ENCODE measurements at places on chromosomes 16 and 17.
A peak's percentile ranks its signal among the peaks of the same experiment; 100 is the strongest.

DNA sequence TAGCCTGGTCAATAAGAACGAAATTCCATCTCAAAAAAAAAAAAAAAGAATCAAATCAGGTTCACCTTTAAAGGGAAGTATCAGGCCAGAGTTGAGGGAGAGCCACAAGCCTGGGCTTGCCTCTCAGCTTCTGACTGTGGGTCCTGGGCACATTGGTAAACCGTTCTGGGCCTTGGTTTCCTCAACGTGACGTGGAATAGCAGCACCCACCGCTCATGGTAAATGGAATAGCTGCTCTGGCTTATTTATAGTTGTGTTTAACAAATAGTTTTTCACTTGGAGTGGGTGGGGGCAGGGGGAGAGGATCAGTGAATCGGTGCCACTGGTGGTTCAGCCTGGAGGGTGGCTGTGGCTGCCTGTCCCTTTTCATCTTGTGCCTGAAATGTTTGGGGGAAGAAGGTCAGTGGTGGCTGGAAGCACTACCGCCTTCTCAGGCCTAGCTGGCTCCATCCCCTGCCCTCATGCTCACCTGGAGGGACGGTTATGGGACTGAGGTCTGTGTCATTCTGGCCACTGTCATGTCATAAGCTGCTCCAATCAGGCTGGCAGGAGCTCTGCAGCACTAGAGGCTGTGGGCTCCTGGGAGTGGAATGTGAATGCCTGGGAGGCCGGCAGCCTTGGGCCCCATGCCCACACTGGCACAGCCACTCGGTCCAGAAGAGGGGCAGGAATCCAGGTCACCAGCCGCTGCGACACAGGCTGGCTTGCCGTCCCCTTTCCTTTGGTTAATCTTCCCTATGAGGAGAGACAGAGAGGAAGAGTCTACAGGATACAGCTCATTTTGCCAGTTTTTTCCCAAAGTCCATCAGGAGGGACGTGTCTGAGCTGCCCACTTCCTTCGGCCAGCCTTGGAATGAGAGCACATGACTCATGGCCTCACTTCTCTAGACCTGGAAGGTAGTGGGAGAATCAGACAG lies 27.0 kb downstream of the CCR7 start:
- no peak for DNase-seq

- DNase-seq, result no peak
Observed at GRCh38 chr17:20141198-20141972, 132.2 kb downstream of the SPECC1 start.

DNA sequence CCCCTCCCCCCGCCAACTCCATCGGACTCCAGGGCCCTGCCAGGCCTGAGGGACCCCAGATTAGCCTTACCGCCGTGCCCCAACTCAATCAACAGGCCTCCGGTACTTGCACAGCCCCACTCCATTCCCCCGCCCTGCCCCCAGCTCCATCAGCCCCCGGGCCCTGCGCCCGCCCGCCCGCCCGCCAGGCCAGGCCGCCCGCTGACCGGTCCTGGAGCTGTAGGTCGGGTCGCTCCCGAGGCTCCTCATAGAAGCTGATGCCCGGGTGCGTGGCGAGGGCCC lies 308 bp downstream of the GTF3C1 start:
- DNase-seq, result no peak

DNA sequence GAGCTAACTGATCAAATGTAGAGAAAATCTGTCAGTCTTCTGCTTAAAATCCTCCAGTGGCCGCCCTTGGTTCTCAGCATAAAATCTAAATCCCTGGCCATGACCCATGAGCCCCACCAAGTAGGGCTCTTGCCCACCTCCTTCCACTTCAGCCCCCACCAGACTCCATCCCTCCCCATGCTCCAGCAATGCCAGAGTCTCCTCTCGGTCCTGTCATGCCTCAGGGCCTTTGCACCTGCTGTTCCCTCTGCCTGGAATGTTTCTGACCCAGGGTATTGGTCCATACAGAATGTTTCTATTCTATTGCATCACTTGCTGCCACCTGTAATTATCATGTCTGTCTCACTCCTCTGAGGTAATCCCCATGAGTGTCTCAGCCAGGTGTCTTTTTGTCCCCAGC lies 22.4 kb downstream of the FA2H start:
- DNase-seq, result no peak

- peak; percentile 55 for DNase-seq
Observed at GRCh38 chr17:61002316-61002736, 324.7 kb downstream of the BCAS3 start.

DNA sequence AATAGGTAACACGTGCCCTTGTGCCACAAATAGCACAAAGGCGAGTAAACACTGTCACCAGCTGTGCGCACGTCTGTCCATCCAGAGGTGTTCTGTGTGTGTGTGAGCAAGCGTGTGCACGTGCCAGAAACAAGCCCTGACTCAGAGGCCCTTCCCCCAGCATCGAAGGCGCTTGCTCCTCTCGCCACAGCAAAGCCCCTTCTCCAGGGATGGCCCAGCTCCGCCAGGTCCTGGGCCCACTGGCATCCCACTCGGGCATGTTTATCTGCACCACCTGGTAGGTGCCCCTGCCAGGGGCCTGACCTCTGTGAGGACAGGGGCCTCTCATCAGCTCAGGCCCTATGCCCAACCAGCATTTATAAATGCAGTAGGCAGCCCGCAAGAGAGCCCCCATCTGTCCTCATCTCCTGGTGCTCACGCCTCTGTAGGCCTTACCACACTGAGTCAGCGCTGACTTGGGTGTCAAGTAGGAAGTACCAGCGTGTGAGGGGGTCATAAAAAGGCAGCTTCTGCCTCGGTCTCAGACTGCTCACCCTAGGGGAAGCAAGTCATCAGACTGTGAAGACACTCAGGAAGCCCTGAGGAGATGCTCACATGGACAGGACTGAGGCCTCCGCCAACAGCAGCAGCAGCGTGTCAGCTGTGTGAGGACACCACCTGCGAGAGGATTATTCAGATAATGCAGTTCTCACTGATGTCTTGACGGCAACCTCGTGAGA lies 10.8 kb downstream of the TMEM235 start:
- peak; percentile 80 for DNase-seq

GRCh38 chr17:56441308-56441707 lies 152.2 kb upstream of the NOG start:
- no peak for DNase-seq

DNA sequence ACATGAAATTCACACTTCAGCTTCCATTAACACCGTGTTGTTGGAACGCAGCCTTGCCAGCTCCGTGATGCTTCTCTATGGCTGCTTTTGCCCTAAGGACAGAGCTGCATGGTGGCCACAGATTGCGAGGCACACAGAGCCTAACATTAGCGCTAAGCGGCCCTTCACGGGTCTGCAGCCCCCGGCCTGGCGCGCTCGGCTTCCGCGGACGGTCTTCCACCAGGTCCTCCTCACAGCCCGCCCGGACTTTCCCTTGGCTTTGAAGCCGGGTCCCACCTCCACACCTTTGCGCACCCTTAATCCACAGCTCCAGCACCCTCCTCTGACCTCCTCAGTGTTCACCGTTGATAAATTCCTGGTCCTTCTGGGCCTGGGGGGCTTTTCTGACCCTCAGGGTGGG lies 19.6 kb downstream of the SCGB1C2 start:
- no peak for DNase-seq

- DNase-seq, result no peak
Observed at GRCh38 chr17:49337884-49338283, 24.2 kb downstream of the ZNF652 start.

DNA sequence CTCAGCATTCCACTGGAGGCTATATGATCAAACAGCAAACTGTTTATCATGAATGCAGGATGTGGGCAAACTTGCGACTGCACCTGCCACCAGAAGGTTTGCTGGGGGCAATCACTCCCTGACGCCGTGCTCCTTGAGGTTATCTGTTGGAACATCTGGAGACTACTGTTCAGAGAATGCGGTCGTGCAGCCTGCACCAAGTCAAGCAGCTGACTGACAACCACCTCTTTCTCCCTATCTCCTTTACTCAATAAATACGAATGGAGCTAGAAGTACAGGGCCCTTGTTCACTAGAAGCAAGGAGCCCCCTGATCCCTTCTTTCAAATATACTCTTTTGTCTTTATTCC lies 2101.2 kb downstream of the TP53TG3F start:
- no peak for DNase-seq

GRCh38 chr17:30346221-30346795 lies 12.5 kb upstream of the TMIGD1 start:
- no peak for DNase-seq

DNA sequence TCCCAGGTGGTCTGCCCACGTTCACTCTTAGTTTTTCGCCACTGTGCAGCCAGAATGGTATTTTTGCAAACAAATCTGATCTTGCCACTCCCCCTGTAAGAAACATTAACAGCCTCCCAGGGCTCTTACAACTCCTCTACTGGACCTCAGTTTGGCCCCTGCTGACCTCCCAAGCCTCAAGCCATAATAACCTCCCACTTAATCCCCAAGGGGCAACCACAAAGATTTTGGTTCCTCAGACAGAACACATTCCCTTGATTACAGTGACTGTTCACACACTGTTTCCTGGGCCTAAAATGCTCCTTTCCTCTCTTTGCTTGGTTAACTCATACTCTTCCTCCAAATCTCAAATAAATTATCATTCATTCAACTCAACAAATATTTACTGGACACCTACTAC lies 21.5 kb upstream of the CD300E start:
- no peak for DNase-seq

Data from KBM-7 (cell line).